ENCODE measurements at places on chromosomes 3 and 15.

DNA sequence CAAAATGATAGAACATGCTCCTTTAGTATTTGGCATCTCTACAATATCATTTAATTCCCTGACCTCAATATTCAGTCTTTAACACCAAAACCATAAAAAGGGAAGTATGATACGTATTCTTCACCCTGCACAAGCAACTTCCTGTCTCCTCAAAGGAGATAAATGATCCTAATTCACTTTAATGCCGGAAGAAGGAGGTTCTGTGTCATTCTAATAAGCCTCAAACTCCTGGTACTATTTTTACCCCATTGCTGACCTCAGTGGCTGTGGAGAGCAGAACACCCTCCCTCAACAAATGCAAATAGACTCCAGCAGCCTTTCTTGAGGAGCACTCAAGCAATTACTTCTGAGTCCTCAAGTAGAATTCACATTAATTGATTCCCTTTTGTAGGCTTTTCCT is 173.3 kb downstream of the TMEM108 start:
- DNase-seq = no peak

- no peak for DNase-seq
Measured at GRCh38 chr3:29344935-29345334, 64.1 kb downstream of the RBMS3 start.

DNA sequence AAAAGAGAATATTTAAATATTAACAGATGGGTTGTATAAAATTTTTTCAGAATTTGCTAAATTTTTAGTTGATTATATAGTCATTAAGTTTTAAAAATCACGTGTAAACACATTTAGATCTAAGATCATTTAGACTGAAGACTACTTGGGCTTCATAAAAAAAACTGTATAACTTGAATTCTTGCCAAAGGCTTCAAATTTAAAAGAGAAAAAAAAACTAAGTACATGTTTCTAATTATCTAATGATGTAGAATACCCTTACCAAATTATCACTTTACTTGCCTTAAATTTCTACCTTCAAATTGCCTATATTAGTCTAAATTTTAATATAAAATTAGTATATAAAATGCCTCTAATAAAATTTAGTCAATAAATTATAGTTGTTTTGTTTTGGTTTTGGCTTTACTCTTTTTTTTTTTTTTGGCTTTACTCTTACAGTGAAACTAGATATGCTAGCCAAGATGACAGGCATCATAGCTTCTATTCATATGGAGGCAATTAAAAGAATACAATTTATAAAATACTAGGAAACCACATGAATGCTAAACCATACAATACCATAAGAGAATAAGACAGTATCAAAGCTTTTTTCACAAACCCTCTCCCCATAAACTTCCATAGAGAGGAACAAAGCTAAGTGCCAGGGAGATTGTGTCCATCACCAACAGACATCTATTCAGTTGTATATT is 183.1 kb upstream of the KCNMB2 start:
- no peak for DNase-seq

- no peak for DNase-seq
Measured at GRCh38 chr3:134406331-134407238, 32.3 kb upstream of the AMOTL2 start.

GRCh38 chr15:36579792-36580431 is 486 bp downstream of the CDIN1 start:
- DNase-seq = no peak

DNA sequence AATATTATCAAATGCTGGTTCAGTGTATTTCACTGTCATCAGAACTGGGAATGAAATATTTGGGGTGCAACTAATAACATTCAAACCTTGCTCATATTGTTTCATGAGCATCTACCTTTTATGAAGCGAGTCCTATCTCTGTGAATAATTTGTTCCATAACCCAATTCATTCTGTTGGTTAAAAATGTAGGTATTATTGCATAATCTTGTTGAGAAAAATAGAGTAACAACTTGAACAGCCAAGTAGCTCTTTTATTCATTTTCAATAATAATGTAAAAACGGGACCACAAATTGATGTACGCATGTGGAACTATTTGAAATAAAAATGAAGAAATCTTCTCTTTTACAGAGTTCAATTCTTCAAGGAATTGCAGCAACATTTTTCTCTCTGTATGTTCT is 30.1 kb upstream of the TBC1D5 start:
- DNase-seq = no peak

DNA sequence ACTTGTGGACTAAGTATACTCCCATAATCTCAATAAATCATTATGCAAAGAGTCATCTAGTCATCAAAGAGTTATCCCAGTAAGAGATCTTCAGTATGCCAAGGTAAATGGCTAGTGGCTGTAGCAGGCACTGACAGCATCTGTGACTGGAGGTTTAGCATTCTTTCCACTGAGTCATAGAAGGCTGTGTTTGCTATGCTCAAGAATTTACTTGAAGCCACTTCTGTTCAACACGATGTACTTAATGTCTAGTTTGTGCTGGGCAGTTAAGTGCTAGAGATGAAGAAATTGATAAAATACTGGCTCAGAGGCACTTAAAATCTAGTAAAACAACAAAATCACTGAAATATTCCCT is 13.0 kb downstream of the ZBED2 start:
- no peak for DNase-seq

GRCh38 chr15:90571063-90571541 is 41.4 kb downstream of the CRTC3 start:
- DNase-seq = no peak

GRCh38 chr3:139105154-139105702 is 60.5 kb upstream of the PRR23C start:
- DNase-seq = no peak

GRCh38 chr3:11379238-11379823 is 107.1 kb downstream of the ATG7 start:
- peak; percentile 53 for DNase-seq

GRCh38 chr3:39052583-39052982 is 767 bp downstream of the WDR48 start:
- peak; percentile 33 for DNase-seq

DNA sequence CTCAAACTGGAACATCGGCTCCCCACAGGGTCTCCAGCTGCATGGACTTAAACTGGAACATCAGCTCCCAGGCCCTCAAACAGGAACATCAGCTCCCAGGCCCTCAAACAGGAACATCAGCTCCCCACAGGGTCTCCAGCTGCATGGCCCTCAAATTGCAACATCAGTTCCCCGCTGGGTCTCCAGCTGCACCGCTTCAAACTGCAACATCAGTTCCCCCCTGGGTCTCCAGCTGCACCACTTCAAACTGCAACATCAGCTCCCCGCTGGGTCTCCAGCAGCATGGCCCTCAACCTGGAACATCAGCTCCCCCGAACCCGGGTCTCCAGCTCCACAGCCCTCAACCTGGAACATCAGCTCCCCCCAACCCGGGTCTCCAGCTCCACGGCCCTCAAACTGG is 82.0 kb downstream of the TFRC start:
- DNase-seq = no peak

- no peak for DNase-seq
Measured at GRCh38 chr3:99332718-99333117, 305.7 kb upstream of the COL8A1 start.

DNA sequence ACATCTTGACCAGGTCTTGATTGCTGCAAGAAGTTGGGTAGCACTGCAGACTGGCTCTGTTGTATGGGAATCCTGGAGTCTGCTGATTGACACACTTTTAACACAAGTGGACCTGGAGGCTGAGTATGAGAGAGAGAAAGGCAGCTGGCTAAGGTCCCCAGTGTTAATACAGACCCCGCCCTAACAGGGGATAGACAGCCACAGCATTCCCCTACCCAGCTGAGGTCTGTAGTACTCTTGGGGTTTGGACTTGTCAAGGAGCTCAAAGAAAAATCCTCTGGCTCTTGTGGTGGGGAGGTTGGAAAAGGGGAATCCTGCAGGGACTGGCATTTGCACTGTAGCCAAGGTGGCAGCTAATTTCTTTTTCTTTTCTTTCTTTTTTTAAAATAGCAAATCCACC is 192.7 kb downstream of the ZNF621 start:
- no peak for DNase-seq

GRCh38 chr3:190345027-190345821 is 23.0 kb upstream of the CLDN1 start:
- DNase-seq = no peak

DNA sequence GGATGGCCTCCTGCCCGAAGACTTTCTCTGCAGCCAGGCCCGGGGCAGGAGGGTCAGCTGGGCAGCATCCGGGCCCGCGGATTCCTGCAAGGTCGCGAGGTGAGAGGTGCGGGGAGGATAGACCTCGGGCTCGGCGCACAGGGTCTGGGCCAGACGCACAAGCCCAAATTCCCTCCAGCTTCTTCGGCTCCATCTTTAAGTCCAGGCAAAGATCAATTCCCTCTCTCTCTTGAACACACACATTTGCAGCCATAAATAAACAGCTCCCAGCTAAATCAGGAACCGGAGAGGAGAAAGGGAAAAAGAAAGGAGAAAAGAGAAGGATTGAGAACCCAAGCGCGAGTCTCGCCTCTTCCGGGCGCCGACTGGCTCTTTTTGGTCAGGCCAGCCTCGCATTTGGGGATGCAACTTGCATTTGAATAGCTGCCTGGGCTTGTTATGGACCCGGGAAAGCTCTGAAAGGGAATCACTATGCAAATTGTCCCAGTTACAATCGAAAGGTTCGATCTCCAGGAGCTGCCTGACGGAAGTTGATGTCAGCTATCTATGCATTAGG is 14.5 kb upstream of the ONECUT1 start:
- no peak for DNase-seq

- no peak for DNase-seq
Measured at GRCh38 chr3:185397676-185398075, 34.7 kb downstream of the MAP3K13 start.

DNA sequence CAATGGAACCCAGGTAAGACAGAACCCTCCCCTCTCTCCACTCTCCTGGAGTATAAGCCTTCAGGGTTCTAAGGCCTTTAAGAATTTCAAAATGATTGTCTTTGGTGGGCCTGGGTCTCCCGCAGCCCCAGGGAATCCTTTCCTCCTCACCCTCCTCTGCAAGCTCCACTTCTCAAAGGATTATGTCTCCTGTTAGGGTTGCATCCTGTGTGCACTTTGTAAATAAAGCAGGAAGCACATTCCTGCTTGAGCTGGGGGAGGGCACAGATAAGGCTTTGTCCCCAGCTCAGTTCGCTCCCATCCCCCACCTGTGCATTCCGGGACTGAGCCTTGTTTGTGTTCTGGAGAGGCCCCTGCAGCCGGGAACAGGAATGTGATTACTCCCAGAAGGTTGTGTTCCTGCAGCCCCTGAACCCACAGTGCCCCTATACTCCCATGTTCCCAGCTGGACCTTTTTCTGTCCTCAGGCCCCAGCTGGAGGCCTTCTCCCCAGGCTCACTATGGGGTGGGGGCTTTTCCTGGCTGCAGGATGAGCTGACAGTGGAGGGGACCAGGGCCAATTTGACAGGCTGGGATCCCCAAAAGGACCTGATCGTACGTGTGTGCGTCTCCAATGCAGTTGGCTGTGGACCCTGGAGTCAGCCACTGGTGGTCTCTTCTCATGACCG is 9.5 kb downstream of the TYRO3 start:
- no peak for DNase-seq

- DNase-seq = no peak
Measured at GRCh38 chr15:33894193-33894592, 74.1 kb upstream of the CHRM5 start.

DNA sequence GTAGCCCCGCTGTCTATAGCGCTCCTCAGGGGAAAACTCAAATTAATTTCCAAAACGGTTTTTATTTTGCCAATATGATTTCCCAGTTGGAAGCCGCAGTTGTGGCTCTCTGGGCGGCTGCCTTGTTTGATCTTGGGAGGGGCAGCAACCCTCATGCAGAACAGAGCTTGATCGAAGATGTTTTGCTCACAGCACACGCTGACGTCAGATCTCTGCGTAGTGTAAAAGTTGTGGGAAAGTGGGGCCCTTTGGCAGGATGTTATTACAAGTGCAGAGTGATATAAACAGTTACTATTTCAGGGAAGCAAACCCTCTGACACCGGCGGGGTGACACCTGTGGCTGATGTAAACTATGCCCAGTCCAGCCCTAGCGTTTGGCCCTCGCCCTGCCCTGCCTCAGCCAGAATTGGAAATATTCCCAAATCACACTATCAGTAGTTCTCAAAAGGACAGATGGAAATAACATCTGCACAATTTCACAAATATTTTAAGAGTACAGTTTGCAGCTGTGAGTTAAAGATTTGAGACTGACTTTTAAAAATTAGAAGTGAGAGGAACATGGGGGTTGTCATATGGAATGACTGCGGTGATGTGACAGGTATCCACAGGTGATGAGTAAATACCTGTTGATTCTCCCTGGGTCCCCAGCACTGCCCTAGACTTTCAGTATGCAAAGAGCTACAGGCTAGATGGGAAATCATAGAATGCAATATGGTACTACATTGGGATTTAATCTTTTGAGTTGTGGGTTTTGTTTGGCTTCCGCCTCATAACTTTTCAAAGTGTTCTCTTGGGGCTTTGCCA is 1.7 kb downstream of the SYNM start:
- peak; percentile 53 for DNase-seq

DNA sequence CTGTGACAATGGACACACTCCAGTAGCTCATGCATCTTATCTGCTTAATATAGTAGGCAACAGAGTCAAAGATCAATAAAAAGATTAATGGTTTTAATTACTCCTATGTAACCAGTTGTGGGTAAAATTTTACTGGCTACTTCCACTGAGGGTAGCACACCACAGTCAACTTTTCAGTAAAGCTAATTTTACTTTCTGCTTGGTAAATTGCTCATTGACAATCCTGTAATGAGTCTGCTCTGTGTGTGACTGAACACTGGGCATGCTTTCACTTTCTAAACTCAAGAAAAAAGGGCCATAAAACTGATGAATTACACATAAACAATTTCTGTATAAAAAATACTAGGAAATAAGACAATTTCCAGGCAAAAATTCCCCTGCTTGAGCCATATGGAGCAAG is 838.3 kb downstream of the VGLL3 start:
- DNase-seq = no peak

DNA sequence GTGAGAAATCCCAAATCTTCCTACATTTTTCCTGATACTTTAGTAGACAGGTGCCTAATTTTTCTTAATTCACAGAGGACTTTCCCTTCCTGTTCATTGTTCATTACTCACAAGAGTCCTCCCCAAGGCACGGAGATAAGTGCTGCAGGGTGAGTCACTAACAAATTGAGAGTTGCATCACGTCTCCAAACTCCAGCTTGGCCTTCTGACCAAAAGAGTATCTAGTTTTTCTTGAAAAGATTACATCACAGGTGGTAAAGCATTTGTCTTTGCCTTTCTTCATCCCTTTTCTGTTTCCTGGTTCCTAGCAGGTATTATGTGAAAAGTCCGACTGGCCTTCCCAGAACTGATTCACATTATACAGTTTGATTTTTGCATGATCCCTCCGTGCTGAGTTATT is 24.9 kb upstream of the RASGRP1 start:
- no peak for DNase-seq

DNA sequence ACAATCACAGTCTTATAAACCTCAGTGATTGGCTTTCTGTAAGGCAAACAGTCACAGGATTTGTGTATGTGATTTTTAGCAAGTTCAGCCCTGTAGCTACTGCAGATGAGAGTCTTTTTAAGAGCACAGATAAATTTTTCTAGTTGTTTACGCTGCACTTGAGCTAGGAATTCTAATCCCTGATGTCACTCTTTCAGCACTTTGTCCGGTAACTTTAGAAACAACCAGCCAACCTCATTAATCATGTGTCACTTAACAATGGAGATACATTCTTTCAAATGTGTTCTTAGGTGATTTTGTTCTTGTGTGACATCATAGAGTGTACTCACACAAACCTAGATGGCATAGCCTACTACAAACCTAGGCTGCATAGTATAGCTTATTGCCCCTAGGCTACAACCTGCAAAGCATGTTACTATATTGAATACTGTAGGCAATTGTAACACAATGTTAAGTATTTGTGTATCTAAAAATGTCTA is 36.8 kb upstream of the GOLGA6L2 start:
- no peak for DNase-seq
